ENCODE measurements at places on chromosomes 1 and 21.

DNA sequence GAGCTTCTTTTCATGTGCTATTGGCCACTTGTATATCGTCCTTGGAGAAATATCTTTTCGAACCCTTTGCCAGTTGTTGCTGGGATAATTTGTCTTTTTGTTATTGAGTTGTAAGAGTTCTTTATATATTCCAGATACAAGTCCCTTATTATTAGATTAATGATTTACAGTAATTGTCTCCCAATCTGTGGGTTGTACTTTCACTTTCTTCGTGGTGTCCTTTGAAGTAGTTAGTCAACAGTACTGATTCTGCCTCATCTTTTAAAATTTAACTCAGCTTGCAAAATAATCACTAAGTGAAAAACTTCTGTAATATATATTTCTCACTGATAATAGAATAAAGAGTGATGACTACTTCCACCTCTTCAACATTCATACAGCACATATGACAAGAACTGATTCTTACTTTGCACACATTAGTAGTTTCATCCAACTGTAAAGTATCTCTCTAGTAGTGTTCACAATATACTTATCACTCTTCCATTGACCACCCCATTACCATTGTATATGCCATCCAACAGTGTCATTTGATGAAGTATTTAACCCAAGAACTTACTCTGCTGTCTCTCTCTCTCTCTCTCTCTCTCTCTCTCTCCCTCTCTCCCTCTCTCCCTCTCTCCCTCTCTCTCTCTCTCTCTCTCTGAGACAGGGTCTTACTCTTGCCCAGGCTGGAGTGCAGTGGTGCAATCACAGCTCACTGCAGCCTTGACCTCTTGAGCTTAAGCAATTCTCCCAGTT, 104.2 kb upstream of the DMRTA2 start:
- DNase-seq = no peak

DNA sequence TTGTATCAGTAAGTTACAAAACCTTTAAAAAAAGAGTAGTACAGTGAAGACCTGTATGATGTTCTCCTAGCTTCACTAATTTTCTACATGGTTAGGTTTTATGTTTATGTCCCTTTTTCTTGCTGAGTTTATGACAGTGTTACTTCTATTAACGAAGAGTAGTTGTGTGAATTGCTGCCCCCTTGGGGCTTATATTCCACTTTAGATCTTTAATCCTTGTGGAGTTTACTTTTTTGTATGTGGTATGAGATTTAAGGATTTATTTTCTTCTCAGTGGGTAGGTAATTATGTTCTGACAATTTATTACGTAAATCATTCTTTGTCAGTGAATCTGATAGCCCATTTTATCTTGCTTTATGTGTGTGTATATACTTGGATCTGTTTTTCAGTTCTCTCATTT, 14.8 kb downstream of the KCTD3 start:
- DNase-seq = no peak

DNA sequence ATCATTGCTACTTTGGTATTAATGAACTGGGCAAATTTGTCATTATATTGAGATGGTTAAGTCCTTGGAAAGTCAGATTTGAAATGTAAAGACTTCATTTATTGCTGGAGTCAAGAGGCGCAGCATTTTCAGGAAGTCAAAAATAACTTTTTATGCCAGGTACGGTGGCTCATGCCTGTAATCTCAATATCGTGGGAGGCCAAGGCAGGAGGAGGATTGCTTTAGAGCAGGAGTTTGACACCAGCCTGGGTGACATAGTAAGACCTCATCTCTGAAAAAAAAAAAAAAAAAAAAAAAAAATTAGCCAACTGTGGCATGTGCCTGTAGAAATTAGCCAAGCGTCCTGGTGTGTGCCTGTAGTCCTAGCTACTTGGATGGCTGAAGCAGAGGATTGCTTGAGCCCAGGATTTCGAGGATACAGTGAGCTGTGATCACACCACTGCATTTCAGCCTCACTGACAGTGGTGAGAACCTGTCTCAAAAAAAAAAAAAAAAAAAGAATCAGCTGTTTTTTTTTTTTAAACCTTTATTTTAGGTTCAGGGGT, 5.5 kb downstream of the HIPK1 start:
- no peak for DNase-seq

DNA sequence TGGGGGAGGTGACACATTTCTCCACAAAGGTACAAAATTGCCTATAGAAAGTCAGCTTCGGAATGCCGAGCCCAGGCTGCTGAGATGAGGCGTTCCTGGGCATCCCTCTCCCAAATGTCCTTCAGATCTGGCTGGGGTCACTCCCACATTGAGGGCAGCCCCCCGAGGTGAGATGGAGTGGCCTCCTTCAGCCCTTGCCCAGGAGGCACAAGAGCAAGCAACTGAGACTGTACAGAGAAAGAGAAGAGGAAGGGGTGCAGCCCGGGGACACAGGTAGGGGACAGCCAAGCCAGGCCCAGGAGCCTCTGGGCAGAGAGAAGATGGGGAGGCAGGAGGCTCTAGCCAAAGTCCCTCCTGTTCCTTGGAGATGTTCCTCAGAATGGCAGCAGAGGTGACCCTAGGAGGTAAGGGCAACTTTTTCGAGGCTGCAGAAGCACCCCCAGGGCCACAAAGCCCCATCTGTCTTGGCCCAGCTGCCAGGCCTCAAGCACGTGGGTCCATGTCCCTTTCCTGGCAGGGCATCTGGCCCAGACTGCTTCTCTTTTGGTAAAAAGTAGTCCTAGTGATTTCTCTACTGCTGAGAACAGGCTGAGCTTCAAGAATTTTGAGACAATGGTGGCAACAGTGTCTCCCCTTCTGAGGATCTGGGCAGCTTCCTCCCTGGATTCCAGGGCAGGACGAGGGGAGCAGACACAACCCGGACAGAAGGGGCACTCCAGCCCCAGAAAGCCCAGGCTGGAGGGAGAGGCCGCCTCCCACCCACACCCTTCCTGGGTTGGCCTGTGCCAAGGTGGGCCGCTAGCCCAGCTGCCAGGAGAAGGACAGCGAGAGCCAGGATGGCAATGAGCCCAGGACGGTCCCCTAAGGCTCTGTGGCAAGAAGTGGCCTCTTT, 68.0 kb downstream of the LRRN2 start:
- DNase-seq = no peak

GRCh38 chr1:239831577-239832355, 259.9 kb upstream of the FMN2 start:
- no peak for DNase-seq

DNA sequence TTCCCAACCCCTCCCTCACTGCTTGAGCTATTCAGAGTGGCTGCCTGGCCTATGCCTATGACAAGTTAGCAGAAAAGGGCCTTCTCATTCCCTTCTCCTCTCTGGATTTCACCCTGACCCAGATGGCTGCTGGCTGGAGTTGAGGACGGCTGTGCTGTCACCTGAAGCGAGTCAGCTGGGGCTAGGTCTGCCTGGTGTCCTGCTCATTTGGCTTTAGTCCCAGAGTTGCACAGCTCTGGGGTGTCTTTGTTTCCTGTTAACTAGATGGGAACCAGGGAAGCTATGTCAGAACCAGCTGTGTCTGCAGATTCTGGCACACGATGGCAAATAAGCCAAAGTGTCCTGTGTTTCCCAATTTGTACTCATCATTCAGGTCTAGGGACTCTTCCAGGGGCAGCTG, 52.9 kb downstream of the CNIH3 start:
- DNase-seq = no peak

GRCh38 chr1:222641269-222641948, 23.5 kb downstream of the MIA3 start:
- DNase-seq = no peak

DNA sequence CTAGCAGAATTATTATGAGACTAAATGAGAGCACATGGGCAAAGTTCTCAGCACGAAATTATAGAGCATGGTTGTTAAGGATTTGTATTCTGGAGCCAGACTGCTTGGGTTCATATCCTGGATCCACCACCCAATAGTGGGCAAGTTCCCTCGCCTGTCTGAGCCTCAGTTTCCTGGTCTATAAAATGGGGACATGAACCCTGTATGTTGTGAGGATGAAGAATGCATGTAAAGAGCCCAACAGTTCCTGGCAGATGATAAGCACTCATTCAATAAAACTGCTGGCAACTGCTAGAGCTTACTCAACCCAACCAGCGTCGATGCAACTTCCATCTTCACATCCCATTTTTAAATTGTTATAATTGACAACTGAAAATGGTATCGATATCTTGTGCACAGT, 47.2 kb upstream of the ZBTB40 start:
- no peak for DNase-seq

GRCh38 chr1:202575918-202576653, 134.2 kb downstream of the SYT2 start:
- no peak for DNase-seq

GRCh38 chr1:81577004-81577697, 223.6 kb upstream of the ADGRL2 start:
- DNase-seq = no peak

DNA sequence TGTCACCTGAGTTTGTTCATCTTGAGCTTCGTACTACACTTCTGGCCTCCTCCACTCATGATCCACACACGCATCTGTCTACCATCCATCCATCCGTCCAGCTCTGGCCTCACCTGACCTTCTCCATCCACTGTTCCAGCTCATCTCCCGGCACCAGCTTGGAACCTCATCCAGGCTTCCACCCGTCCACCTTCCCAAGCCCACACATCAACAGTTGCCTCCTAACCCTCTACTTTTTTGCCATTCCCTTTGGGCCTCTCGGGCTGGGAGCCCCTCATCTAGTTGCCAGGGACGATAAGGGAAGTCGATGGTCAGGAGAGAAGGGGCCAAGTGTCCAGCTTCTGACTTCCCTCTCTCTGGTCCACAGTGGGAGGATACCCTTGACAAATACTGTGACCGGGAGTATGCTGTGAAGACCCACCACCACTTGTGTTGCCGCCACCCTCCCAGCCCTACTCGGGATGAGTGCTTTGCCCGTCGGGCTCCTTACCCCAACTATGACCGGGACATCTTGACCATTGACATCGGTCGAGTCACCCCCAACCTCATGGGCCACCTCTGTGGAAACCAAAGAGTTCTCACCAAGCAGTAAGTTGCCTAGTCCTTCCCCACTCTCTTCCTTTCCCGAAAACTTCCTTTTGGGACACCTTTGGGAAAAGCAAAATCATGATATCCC, 3.4 kb upstream of the FALEC start:
- no peak for DNase-seq

DNA sequence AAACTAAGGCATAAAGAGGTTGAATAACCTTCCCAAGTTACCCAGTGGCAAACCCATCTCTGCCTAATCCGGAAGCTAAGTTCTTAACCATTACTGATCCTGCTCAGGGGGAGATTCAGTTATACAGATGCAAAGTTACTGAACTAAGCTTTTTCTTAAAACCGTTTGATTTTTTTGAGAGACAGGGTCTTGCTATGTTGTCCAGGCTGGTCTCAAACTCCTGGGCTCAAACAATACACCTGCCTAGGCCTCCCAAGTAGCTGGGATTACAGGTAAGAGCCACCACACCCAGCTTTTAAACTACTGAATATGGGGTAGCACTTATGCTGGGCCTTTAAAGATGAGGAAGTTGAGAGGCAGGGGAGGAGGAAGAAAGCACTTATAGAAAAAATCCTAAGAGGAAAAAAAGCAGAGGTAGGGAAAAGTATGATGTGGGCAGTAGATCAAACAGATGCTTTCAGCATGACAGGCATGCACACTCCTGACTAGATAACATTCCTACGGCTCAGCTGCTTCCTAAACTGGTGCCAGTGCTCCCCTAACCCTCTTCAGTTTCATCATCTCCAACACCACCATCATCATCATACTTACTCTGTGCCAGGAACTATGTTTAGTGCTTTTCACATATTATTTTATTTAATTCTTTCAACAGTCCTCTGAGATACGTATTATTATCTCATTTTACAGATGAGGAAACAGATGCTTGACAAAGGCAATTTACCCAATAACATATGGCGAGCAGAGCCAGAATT, 5.8 kb downstream of the PAFAH2 start:
- no peak for DNase-seq

- no peak for DNase-seq
These were observed 17.2 kb upstream of the MRPS14 start for GRCh38 chr1:175040324-175040879.

DNA sequence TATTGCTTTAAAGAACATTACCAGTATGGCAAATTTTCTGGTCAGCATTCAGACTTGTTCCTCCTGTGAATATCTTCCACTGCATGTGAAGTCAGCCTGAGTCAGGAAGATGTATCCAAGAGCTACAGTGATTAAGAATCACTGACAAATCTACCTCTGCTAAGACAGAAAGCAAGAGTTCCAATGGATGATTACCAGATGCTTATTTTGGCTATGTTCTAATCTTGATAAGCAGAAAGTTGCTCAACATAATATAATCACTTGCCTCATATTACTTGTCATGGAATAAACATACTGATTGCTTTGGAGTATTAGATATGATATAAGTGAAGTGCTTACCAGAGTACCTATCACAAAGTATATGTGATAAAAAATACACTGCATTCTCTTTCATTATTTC, 738.1 kb downstream of the ADGRL2 start:
- DNase-seq = no peak

DNA sequence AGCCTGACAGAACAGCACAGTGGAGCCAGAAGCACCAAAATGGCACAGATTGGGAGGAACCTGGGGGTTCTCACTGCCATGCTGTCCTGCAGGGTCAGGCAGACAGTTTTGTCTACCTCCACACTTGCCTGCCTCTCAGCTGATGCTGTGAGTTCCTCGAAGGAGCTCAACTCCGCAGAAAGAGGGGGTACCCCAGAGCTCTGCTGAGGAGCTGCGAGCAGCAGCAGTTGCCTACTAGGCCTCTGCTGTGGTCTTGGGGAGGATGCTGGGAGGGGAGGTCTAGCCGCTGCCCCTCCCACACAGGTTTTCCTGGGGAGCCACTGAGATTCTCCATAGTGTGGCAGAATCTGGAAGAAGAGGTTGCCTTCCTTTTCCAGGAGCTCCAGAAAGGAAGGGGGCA, 192.5 kb downstream of the FOXD2 start:
- DNase-seq = no peak

DNA sequence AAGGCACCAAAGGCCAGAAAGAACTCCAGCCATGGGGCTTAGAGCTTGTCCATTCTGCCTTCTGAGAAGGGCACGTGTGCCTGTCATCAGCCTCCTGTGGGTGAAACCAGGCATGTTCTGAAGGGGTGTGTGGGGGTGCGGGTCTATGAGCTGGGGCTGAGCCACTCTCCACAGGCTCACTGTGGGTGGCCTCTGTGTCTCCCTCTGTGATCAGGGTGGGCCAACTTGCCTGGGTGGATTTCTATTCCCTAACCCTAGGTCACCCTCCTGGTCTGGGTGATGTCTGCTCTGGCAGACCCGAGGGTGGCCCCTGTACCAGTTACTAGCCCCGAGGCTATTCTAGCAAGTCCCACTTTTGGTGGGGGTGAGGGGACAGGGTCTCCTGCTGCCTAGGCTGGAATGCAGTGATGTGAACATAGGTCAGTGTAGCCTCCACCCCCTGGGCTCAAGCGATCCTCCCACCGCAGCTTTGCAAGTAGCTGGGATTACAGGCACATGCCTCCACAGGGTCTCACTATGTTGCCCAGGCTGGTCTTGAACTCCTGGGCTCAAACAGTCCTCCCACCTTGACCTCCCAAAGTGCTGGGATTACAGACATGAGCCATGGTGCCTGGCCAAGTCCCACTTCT, 94.4 kb downstream of the TRIM11 start:
- DNase-seq = no peak

Measured in occipital lobe (tissue), 3 donors.